GM23248 (cell line): ENCODE measurements at places on chromosomes 16 and 17. TPM values are rescaled to one million over a fixed set of nuclear protein-coding genes. Genes with fewer than 3 reads are reported as not detected.

DNA sequence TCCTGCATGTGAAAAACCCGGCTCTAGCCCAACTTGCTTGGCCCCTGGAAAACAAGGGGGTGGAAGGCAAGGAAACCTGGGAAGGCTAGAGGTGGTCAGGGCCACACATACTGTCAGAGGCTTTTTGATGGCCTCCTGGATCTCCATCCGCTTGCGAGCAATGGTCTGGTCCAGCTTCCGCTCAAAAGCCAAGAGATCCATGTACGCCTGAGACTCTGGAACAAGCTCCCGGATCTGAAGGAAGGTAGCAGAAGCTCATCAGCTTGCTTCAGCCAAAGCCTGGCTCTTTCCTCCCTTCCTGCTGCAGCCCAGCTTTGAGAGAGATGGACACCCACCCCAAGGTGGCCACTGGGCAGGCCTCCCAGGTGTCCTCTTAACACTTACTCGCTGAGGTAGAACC is 5.7 kb downstream of the SMARCD2 start:
- DNase-seq: no peak
- peaks cover 18% of the 10 kb centered on the region for H3K36me3 ChIP-seq
- H3K27ac ChIP-seq: no peak overlapping the region
- no peaks in the 10 kb centered on the region for H3K27me3 ChIP-seq

DNA sequence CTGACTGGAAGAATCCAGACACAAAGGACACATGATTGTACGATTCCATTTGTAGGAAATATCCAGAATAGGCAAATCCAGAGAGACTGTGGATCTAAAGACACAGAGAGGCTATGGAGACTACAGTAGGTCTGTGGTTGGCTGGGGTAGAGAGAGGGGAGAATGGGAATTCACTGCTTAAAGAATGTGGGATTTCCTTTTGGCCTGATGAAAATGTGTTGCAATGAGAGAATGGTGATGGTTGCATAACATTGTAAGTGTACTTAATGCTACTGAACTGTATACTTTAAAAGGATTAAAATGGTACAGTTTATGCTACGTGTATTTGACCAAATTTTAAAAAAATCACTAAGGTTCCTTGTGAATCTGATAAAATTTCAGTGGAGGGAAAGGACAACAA is 62.1 kb downstream of the GPRC5B start:
- H3K27me3 ChIP-seq: no peaks in the 10 kb centered on the region
- no peak overlapping the region for H3K4me3 ChIP-seq
- H3K36me3 ChIP-seq: no peaks in the 10 kb centered on the region
- H3K27ac ChIP-seq: no peak overlapping the region

DNA sequence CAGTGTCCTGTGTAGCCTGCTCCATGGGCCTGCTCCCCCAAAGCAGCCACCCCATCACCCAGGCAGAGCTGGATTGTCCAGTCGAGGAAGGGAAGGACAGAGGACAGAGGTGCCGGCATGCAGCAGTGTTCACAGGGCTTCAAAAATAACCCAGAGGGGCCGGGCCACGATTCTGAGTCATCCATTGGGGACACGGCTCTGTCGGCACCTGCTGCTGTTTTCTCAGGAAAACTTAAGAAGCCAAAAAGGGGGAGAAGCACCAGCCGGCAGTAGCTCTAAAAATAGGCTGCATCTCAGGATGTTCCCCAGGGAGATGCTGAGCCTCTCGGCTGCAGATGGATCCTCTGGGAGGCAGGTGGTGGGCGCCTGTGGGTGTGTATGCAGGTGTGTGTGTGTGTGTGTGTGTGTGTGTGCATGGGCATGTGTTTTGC is 1.6 kb downstream of the CA7 start:
- H3K36me3 ChIP-seq: no peaks in the 10 kb centered on the region
- no peak overlapping the region for H3K27ac ChIP-seq
- H3K4me3 ChIP-seq: no peak overlapping the region
- peaks cover 34% of the 10 kb centered on the region for H3K27me3 ChIP-seq
- DNase-seq: no peak

- no peak for DNase-seq
- H3K4me3 ChIP-seq: no peak overlapping the region
- no peaks in the 10 kb centered on the region; the same call in 1 of the 2 replicates for H3K27me3 ChIP-seq
Measured at GRCh38 chr17:82350182-82351030, 8.6 kb upstream of the TEX19 start.

GRCh38 chr16:22070361-22071330 is 21.7 kb upstream of the VWA3A start:
- no peaks in the 10 kb centered on the region for H3K27me3 ChIP-seq
- H3K27ac ChIP-seq: no peak overlapping the region
- peak; percentile 21 for DNase-seq
- peaks cover 15% of the 10 kb centered on the region; the same call in 1 of the 2 replicates for H3K36me3 ChIP-seq

- H3K27ac ChIP-seq: no peak overlapping the region
- no peaks in the 10 kb centered on the region for H3K27me3 ChIP-seq
- no peak for DNase-seq
- H3K36me3 ChIP-seq: no peaks in the 10 kb centered on the region
- peaks cover 9% of the 10 kb centered on the region for H3K4me1 ChIP-seq
- no peak overlapping the region for H3K4me3 ChIP-seq
Measured at GRCh38 chr17:17975436-17975835, 2.8 kb downstream of the DRC3 start.

DNA sequence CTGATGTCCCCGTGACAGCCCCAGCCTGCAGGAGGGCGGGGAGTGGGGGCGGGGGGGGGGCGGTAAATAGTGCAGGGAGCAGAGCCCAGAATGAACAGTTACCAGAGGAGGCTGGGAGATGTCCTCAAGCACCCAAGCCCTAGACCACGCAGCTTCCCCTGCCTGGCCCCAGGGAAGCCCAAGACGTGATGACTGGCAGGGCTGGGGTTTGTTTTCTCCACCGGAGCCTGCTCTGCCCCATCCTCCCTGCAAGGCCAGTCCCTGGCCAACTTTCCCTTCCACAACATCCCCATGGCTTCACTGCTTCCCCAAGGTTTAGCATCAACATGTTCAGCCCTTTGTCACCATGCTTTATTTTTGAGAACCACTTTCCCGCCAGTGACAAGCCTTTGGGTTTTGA is 1.4 kb upstream of the BEAN1 start:
- H3K4me1 ChIP-seq: no peaks in the 10 kb centered on the region
- H3K27ac ChIP-seq: no peak overlapping the region
- H3K4me3 ChIP-seq: no peak overlapping the region
- no peaks in the 10 kb centered on the region for H3K27me3 ChIP-seq
- H3K36me3 ChIP-seq: no peaks in the 10 kb centered on the region

GRCh38 chr17:50787106-50787505 is 19.8 kb upstream of the ANKRD40CL start:
- DNase-seq: no peak
- H3K4me3 ChIP-seq: no peak overlapping the region
- no peaks in the 10 kb centered on the region for H3K27me3 ChIP-seq

- H3K27me3 ChIP-seq: no peaks in the 10 kb centered on the region; the same call in 1 of the 2 replicates
- H3K36me3 ChIP-seq: no peaks in the 10 kb centered on the region
- H3K4me3 ChIP-seq: no peak overlapping the region
- H3K27ac ChIP-seq: no peak overlapping the region
Measured at GRCh38 chr17:65498816-65499215, 62.6 kb downstream of the AXIN2 start.

TPSB2 gene
- total RNA-seq: not detected in 2 replicates
